H9 (cell line): ENCODE measurements at places on chromosomes 4 and X. TPM values are rescaled to one million over a fixed set of nuclear protein-coding genes. Genes with fewer than 3 reads are reported as not detected.
A peak's percentile ranks its signal among the peaks of the same experiment; 100 is the strongest.

DNA sequence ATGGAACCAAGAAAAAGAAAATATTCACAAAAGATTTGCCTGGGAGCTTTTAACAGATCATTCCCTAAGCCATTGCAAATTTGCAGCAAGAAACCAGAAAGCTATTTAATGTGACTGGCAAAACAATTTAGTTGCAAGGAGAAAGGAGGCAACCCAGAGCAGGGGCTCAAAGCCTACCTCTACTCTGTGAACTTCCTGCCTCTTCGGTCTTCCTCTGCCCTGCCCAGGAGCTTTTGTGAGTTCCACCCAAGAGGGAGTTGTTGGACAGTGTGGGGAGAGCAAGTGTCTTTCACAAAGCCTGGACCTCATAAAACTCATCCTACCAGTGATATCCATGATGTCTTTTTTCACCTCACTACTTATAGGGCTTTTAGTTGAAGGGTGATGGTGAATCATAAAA is 107.4 kb downstream of the AFF1 start:
- no peak for DNase-seq
- no peaks in the 10 kb centered on the region for H3K27me3 ChIP-seq
- peaks cover 12% of the 10 kb centered on the region; the same call in 1 of the 2 replicates for H3K4me1 ChIP-seq
- H3K4me3 ChIP-seq, result no peak overlapping the region
- no peak overlapping the region for H3K27ac ChIP-seq

- no peaks in the 10 kb centered on the region for H3K4me1 ChIP-seq
- no peaks in the 10 kb centered on the region for H3K27me3 ChIP-seq
- no peaks in the 10 kb centered on the region for H3K36me3 ChIP-seq
- no peak overlapping the region for H3K27ac ChIP-seq
- DNase-seq, result no peak
These were observed 240.0 kb downstream of the ARAP2 start for GRCh38 chr4:36004204-36004851.

GRCh38 chr4:22668301-22668700 is 24.4 kb upstream of the GBA3 start:
- H3K27ac ChIP-seq, result no peak overlapping the region
- no peaks in the 10 kb centered on the region for H3K4me1 ChIP-seq
- no peak for DNase-seq
- no peaks in the 10 kb centered on the region for H3K36me3 ChIP-seq
- no peaks in the 10 kb centered on the region for H3K27me3 ChIP-seq

- H3K4me3 ChIP-seq, result peak overlapping the region; percentile 82
- peak; percentile 79 for DNase-seq
- no peak overlapping the region for H3K27ac ChIP-seq
These were observed 21.8 kb upstream of the JAKMIP1 start for GRCh38 chr4:6221851-6222760.

DNA sequence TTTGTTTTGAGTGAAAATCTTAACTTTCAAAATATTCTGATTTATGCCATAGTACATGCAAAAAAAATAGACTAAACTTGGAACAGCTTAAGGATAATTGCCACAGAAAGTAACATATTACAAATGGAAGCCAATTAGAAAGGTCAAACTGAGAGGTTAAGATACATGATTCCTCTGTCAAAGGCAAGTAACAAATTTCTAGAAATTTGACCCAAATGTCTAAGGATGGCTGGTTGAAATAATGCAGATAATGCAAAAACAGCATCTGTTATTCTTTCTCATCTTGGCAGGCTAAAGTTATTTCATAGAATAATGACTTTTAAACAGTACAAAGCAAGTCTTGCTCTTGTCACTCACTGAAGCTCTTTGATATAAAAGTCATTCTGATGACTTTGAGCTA is 10.5 kb downstream of the FGF5 start:
- no peak overlapping the region for H3K4me3 ChIP-seq
- no peaks in the 10 kb centered on the region for H3K4me1 ChIP-seq
- no peaks in the 10 kb centered on the region; the same call in 1 of the 2 replicates for H3K27me3 ChIP-seq
- H3K36me3 ChIP-seq, result no peaks in the 10 kb centered on the region
- DNase-seq, result no peak
- no peak overlapping the region for H3K27ac ChIP-seq

GRCh38 chr4:21728304-21728703 is 220.3 kb downstream of the KCNIP4 start:
- H3K4me1 ChIP-seq, result no peaks in the 10 kb centered on the region
- H3K27ac ChIP-seq, result no peak overlapping the region
- no peak for DNase-seq

GRCh38 chrX:86806786-86807185 is 658.5 kb downstream of the DACH2 start:
- no peaks in the 10 kb centered on the region for H3K27me3 ChIP-seq
- no peak overlapping the region for H3K4me3 ChIP-seq
- H3K36me3 ChIP-seq, result peaks cover 24% of the 10 kb centered on the region
- DNase-seq, result peak; percentile 28
- no peak overlapping the region for H3K27ac ChIP-seq

DNA sequence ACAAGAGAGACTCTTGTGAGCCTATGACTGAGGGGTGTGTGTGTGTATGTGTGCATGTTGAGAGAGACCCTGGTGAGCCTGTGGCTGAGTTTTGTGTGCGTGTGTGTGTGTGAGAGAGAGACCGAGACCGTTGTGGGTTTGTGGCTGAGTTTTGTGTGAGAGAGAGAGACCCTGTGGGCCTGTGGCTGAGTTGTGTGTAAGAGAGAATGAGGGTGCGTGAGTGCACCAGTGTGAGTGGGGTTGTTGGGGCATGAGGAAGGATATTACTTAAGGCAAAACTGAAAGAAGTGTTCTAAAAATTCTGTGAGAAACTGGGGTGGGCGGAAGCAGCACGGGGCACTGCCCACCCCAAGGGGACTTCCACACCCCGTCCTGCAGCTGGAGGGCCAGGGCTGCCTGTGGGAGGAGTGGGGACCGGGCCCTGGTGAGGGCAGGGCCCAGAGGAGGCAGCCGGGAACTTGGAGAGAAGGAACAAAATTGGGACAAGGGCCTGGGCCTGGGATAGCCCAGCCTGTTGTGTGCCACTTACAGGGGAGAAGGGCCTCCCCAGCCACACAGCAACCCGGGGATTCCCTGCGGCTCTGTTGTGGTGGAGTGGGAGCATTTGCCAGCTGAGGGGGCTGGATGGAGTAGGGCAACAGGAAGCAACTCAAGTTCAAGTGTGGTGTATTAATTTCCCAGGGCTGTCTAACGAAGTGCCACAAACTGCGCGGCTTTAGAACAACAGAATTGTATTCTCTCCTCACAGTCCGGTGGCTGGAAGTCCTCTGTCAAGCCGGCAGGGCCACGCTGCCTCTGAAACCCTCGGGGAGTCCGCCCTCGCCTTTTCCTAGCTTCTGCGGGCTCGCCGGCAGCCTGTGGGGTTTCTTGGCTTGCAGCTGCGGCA is 22.1 kb downstream of the TMEM131L start:
- peak overlapping the region; percentile 11; the same call in 1 of the 3 replicates for H3K4me3 ChIP-seq
- peaks cover 13% of the 10 kb centered on the region; the same call in 1 of the 2 replicates for H3K4me1 ChIP-seq
- no peak overlapping the region for H3K27ac ChIP-seq
- peak; percentile 54 for DNase-seq

DNA sequence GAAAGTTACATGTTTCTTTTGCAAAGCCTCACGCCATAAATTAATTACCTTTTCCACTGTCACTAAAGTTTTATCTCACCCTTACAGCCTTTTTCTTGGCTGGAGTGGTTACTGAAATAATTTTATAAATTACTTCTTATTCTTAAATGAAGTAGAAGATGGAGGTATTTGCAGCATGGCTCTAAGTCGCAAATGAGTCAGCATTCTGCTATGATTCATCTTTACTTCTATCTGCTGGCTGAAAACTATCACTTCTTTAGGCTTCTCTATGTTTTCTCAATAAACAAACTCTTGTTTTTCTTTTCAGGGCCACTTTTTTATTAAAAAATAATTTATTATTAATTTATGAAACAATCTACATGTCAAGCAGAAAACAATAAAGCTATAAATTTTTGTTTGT is 210.2 kb upstream of the GYPA start:
- no peak overlapping the region for H3K27ac ChIP-seq
- H3K4me1 ChIP-seq, result no peaks in the 10 kb centered on the region; the same call in 1 of the 2 replicates
- no peak for DNase-seq
- no peaks in the 10 kb centered on the region for H3K36me3 ChIP-seq

DNA sequence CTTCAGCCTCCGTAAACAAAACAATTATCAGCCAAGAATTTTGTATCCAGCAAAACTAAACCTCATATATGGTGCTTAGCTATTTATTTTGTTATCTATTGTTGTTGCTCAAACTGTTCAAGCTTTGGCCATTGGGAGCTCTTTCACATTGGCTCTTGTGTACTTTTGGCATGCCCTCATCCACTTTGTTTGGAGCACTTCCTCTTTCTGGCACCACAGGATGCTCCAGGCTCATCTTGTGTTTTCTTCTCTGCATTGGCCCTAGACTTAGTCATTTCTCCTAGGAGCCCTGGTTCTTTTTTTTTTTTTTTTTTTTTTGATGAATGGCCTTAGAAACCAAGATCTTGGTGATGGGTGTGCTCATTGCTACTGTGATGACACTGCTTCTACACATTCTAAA is 74.5 kb downstream of the DIPK2B start:
- H3K36me3 ChIP-seq, result peaks cover 27% of the 10 kb centered on the region
- H3K4me1 ChIP-seq, result no peaks in the 10 kb centered on the region
- no peak overlapping the region for H3K4me3 ChIP-seq
- no peaks in the 10 kb centered on the region for H3K27me3 ChIP-seq
- H3K27ac ChIP-seq, result no peak overlapping the region

- peaks cover 79% of the 10 kb centered on the region for H3K36me3 ChIP-seq
- H3K4me1 ChIP-seq, result no peaks in the 10 kb centered on the region
- H3K4me3 ChIP-seq, result no peak overlapping the region
- H3K27me3 ChIP-seq, result no peaks in the 10 kb centered on the region
These were observed 13.5 kb downstream of the KDM5C start for GRCh38 chrX:53211391-53211978.

DNA sequence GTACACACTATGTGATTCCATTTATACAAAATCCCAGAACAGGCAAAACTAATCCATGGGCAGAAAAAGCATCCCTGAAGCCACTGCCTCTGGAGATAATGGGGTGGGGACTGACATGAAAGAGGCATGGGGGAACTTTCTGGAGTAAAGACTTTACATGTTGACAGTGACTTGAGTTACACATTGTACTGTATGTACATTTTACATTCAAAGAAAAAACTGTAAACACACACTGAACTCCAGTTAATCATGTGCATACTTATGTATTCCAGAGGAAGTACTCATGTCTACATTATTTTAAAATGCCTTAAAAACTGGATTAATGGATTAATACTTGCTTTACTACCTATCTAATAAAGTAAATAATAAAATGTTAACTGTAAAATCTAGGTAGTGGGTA is 21.6 kb downstream of the CENPU start:
- no peak overlapping the region for H3K27ac ChIP-seq
- H3K4me3 ChIP-seq, result no peak overlapping the region
- peaks cover 45% of the 10 kb centered on the region; the same call in 2 of the 3 replicates for H3K36me3 ChIP-seq
- no peaks in the 10 kb centered on the region for H3K27me3 ChIP-seq

DNA sequence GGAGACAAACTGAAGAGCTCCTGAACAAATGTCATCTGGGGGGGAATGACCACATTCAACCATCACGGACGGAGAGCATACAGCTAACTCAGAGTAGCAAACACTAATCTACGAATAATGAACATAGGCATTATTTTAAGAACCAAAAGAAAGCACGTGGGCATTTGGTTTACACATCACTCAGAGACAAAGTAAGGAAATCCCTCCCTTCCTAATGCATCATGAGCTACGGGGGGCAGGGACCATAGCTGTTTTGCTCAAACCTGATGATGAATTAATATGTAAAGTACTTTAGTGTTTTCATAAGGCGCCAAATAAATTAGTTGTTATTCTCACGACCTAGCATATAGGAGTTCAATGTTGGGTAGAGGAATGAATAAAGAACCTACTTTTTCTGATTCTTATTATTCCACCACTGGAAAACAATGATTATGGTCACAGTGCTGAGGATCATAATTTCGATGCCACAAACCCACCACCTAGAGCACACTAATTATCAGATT is 11.7 kb upstream of the TMEM156 start:
- peaks cover 2% of the 10 kb centered on the region; the same call in 1 of the 2 replicates for H3K4me1 ChIP-seq
- H3K27me3 ChIP-seq, result no peaks in the 10 kb centered on the region
- no peak for DNase-seq
- H3K36me3 ChIP-seq, result peaks cover 2% of the 10 kb centered on the region; the same call in 1 of the 3 replicates
- H3K27ac ChIP-seq, result no peak overlapping the region

- DNase-seq, result no peak
- no peaks in the 10 kb centered on the region for H3K4me1 ChIP-seq
- H3K27me3 ChIP-seq, result no peaks in the 10 kb centered on the region
- H3K4me3 ChIP-seq, result no peak overlapping the region
- no peak overlapping the region for H3K27ac ChIP-seq
- H3K36me3 ChIP-seq, result no peaks in the 10 kb centered on the region
These were observed 9.3 kb upstream of the PRMT9 start for GRCh38 chr4:147693218-147693617.

DNA sequence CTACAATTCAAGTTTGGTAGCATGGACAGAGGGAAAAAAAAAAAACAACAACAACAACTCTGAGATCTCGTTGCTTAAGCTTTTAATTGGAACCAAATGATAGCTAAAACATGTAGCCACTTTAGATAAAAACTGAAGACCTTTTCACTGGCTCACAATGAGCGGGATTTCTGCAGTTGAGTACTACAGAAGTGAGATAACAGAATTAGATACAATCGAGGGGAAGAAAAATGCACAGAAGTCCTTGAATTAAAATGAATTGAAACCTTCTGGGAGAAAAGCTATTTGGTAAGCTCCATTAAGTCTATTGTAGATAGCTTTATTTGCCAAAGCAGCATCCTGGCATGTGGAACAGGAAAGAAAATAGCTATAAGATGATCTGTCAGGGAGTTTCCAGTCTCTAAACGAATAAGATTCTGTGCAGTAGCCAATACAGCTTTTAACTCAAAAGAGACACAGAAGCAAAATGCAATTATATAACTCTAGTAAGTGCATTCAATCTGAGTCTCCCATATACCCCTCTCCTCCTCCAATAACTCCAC is 248.5 kb downstream of the ENOX2 start:
- H3K27ac ChIP-seq, result no peak overlapping the region
- H3K27me3 ChIP-seq, result no peaks in the 10 kb centered on the region
- no peak for DNase-seq

DNA sequence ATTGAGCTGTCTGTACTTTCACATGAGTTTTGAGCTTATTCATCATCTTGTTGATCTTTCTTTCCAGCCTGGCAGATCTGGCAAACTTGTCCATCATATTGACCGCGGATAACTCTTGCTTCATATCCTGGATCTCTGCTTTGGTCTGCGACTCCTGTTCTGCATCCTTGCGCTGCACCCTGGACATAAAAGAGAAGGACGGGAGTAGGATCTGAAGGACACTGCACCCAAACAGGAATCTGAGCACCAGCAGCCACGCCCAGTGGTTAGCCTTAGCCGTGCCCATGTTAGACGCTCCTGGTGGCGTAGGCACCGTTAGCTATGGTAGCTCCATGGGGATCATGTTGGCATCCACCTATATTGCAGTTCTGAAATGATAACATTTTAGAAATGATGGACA is 56.6 kb downstream of the LARP7 start:
- H3K4me1 ChIP-seq, result no peaks in the 10 kb centered on the region
- no peak overlapping the region for H3K27ac ChIP-seq
- H3K4me3 ChIP-seq, result no peak overlapping the region

Gene TRPC5OS
- total RNA-seq, result not detected in 2 replicates

Gene COX7B2
- total RNA-seq, result not detected in 2 replicates

Gene ANXA10
- not detected in 2 replicates for total RNA-seq

Gene PRDM5
- total RNA-seq, result 21.7 and 23.2 TPM in 2 replicates

Gene VEGFD
- 0.11 TPM in 1 of 2 replicates, not detected in the other for total RNA-seq

Gene KLHL34
- total RNA-seq, result not detected in 2 replicates

Gene TIGD4
- 2.0 TPM in 2 replicates for total RNA-seq

Gene LSM6
- total RNA-seq, result 73.6 and 78.3 TPM in 2 replicates

Gene UVSSA
- 15.9 and 18.3 TPM in 2 replicates for total RNA-seq

Gene CXCL6
- total RNA-seq, result 0.85 and 1.3 TPM in 2 replicates

Gene PABPC5
- 2.7 and 3.0 TPM in 2 replicates for total RNA-seq

Gene P2RY4
- 0.18 TPM in 1 of 2 replicates, not detected in the other for total RNA-seq

Gene MTCP1
- total RNA-seq, result 14.3 and 21.4 TPM in 2 replicates
